HT1080 (cell line): ENCODE measurements at places on chromosomes 16 and 17.
A peak's percentile ranks its signal among the peaks of the same experiment; 100 is the strongest.

- DNase-seq: peak; percentile 34
Measured at GRCh38 chr17:43880420-43880991, 26.8 kb downstream of the MPP2 start.

GRCh38 chr17:57948555-57949420 lies 6.4 kb downstream of the CUEDC1 start:
- peak; percentile 100 for DNase-seq

GRCh38 chr16:56108724-56109123 lies 82.6 kb upstream of the GNAO1 start:
- no peak for DNase-seq

- DNase-seq: no peak
Measured at GRCh38 chr17:81043319-81043724, 8.4 kb downstream of the BAIAP2 start.

DNA sequence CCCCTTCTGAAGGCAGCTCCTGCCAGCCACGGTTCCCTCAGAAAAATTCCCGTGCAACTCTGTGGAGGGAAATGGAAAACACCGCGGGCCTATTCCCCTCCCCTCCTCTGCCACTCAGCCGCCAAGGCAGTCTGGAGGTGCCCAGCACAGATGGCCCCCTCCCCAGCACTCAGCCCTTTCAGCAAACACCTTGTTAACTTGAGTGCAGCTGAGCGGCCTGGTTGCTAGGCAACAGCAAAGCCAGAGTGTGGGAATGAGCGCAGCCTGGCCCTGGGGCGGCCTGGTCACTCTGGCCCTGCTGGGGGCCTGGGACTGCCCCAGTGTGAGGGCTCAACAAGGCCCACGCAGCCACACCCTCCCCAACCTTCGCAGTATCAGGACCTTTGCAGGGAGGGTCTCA lies 32.8 kb downstream of the CACNA1G start:
- DNase-seq: no peak

DNA sequence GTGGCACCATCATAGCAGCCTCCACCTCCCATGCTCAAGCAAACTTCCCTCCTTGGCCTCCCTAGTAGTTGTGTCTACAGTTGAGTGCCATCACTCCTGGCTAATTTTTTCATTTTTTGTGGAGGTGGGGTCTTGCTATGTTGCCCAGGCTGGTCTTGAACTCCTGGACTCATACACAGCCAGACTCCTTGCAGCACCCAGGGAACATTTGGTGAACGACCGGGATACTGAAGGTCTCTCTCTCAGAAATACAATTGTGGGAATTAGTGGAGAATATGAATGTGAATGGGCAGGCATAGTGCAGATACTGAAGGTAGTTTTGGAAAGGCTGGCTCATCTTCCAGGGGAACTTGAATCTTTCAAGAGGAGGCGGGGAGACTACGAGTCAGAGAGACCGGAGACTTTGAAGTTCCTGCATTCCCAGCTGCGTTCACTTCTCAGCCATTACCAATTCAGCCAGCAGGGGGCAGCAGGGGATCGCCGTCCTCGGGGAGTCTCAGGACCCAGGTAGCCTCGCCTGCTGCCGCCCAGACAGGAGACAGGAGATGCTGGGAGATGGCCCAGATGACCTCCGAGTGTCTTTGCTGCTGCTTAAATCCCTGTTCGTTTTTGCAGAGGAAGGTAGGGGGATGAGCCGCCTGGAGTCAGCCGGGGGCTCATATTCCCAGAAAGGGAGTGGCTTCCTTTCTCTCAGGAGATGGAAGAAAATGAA lies 68.6 kb downstream of the HAPSTR1 start:
- peak; percentile 54 for DNase-seq

DNA sequence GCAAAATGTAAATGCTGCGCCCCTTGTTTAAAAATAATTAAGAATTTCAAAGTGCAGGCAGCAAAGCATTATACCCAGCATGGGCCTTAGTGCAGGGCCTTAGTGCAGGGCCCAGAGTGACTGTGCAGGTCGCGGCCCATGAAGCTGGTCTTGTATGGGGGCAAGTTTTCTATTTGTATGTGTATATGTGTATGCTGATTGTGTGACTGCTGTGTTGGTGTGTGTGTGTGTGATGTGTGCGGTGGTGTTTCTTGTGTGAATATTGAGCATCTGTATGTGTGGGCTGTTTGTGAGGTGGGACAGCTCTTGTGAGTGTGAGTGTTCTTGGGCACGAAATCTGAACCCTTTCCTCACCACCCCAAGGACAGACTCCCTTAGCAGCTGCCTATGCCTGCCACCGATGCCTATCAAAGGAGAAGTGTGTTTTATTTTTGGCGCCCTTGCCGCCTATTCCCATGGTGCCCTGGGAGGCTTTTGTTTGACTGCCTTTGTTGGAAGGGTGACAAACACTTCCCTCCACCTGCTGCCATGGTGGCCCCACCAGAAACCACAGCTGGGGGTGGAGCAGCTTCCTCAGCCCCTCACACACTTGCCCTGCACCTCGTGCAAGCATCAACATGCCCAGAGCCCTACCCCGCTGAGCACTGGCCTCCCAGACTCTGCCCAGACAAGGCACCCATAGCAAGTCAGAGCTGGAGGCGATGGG lies 18.0 kb downstream of the CCR7 start:
- no peak for DNase-seq

- DNase-seq: no peak
Measured at GRCh38 chr16:11175787-11176341, 80.1 kb downstream of the SOCS1 start.

GRCh38 chr17:51166987-51167931 lies 1.0 kb downstream of the NME2 start:
- DNase-seq: peak; percentile 58

DNA sequence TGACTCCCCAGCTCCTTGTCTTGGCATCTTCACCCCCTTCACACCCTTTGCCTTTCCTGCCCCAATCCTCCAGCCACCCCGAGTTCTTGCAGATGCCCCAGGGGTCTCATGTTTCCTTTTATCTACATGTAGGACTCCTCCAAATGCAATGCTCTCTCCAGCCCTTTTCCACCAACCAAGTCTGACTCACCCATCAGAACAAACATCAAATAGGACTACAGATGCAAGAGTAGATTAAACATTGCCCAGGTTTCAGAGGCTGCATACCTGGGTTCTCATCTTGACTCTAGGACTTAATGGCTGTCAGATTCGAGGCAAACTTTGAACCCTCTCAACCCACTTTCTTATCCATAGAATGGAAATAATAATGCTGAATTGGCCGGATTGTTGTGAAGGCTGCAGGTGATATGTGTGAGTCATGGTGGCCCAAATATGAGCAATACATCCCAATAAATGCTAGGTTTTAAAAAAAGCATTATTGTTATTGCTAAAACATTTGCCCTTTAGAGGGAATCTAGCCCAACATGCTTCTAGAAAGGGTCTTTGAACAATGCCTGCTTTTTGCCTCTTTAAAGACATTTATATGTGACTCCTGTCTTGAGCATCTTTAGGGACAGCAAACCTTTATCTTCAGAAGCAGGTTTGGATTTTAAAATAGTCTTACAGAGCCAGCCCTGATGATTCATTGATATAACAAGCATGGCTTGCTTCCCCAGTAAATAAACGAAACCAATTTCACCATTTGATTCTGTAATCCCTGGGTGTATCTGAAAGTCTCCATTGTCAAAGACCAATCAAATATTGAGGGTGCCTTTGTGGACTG lies 310.1 kb downstream of the FOXL1 start:
- DNase-seq: no peak

DNA sequence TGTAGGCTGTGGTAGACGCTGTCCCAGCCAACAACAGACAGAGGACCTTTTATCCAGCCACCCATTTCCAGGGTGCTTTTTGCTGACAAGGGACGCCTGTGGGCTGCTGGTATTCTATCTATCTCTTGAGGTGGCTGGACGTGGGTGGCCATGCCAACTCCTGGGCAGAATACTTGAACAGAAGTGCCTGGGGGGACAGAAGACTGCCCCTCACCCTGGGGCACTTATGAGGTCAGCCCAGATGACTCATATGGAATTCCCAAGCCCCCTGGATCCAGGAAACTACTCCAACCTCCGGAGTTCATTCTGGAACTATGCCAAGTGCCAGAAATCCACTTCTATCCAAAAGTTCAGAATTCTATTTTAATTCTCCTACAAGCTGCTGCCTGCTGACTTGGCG lies 61.3 kb downstream of the CDRT4 start:
- DNase-seq: peak; percentile 38

DNA sequence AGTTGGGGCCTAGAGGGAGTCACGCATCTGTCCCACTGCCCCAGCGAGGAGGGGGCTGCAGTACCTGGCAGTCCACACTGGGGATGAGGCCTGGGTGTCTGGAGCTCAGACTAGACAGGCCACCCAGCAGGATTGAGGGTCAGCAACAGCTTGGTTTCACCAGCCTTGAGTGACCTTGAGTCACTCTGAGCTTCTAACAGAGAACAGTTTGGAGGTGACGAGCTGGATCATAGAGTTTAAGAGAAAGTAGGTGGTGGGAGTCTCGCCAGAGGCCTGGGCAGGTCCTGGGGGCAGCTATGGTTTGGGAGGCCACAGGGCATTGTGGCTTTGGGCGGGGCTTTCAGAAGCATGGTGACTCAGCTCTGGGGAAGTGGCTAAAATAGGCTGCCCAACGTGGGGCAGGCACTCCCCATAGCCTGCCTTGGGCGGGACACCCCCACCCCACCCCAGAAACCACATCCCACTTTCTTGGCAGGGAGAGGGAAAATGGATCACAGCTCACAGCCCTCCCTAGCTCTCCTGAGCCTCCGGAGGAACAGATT lies 20.5 kb downstream of the CDC42EP4 start:
- peak; percentile 97 for DNase-seq

DNA sequence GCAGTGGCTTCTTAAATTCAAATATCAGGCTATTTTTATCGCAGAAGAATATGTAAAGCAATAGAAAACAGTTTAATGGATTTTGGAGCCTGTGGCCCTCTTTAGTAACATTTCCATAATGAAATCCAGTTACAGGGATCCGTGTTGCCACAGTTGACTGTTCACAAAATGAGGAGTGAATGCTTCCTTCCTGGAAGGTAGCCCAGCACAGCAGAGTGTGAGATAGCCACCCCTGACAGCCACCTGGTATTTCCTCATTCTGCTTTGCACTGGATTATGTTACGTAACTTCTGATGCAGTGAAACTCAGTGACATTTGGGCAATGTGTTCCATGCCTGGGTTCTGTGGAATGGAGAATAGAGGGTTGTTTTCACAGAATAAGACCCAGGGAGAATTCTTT lies 517.2 kb downstream of the RBFOX1 start:
- DNase-seq: no peak

GRCh38 chr16:11229906-11230305 lies 26.1 kb downstream of the SOCS1 start:
- DNase-seq: no peak

DNA sequence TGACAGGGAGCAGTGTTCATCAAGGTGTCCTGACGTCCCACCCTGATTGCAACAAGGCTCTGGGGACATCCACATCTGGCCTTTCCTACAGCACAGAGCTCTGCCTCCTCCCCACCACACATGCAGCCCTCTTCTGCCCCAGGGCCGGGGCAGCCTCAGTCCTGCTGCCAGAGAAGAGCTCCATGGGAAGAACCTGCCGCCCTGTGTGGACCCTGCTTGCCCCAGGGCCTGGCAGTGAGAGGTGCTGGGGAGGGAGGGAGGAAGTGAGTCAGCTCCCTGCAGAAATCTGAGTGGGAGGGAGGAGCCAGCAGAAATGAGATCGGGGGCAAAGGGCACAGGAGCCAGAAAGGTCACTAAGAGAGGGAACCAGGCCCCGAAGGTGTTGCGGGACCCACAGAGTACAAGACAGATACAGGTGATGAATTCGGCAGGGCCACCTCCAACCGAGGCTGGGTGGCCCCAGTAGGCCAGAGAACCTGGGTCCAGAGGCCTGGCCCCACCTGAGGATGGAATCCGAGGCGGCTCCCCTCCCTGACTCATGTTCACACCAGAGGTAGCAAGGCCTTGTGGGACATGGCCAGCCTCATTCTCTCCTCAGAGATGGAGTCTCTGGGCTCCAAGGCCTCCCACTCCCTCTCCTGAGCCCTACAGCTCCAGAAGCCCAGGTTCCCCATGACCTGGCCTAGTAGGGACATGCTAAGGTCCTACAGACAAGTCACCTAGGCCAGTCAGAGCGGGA lies 24.8 kb downstream of the MYO18A start:
- peak; percentile 86 for DNase-seq

DNA sequence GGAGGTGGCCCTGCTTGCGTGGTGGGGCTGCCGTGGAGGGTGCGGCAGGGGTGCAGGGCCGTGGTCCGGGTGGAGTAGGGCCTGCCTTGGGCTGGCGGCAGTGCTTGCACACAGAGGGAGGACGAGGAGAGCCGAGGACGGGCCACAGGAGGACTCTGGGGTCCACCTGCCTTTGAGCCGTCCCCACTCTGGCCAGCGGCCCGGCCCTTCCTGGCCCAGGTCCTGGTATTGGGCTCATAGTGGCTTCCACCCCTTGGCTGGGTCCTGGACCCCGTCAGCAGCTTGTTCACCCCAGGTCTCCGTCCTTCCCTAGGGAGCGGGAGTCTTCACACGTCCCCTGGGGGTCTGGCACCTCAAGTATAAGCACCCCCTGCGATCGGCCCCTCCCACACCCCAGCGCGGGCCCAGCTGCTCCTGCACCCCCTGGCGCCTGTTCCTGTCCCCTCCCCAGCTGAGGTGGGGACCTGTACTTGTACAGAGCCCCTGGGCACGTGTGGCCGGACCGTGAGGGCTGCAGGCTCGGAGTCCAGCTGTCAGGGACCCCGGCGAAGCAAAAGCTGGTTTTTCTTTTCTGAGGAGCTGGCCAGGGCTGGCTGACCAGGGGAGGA lies 40.1 kb downstream of the SOX8 start:
- no peak for DNase-seq
